ENCODE measurements at places on chromosomes 4 and X. TPM values are rescaled to one million over a fixed set of nuclear protein-coding genes. Genes with fewer than 3 reads are reported as not detected.

GRCh38 chr4:141455651-141456050 lies 180.7 kb upstream of the IL15 start:
- no peaks in the 10 kb centered on the region for H3K4me1 ChIP-seq
- no peaks in the 10 kb centered on the region for H3K27me3 ChIP-seq
- no peak overlapping the region for H3K4me3 ChIP-seq

DNA sequence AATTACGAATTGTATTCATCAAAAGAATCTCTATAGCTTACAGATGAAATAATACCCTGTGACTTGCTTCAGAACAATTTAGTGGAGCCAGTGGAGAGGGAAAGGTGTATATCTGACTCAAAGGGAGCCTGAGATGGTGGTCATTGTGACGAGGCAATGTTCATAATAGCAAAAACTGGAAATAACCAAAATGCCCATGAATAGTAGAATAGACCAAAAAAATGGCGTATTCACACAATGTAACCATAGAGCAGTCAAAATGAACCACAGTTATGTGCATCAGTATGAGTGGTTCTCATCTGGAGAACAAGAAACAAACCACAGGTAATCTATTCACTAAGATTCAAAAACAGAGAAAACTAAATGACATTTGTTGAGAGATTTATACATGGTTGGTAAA lies 125.3 kb upstream of the CLNK start:
- no peaks in the 10 kb centered on the region for H3K27me3 ChIP-seq
- no peaks in the 10 kb centered on the region for H3K4me1 ChIP-seq
- no peak for DNase-seq
- no peak overlapping the region for H3K4me3 ChIP-seq
- H3K27ac ChIP-seq, result no peak overlapping the region

GRCh38 chrX:24235084-24235710 lies 78.7 kb downstream of the SUPT20HL2 start:
- no peaks in the 10 kb centered on the region for H3K4me1 ChIP-seq
- no peak overlapping the region for H3K4me3 ChIP-seq
- H3K27ac ChIP-seq, result no peak overlapping the region
- H3K36me3 ChIP-seq, result no peaks in the 10 kb centered on the region

DNA sequence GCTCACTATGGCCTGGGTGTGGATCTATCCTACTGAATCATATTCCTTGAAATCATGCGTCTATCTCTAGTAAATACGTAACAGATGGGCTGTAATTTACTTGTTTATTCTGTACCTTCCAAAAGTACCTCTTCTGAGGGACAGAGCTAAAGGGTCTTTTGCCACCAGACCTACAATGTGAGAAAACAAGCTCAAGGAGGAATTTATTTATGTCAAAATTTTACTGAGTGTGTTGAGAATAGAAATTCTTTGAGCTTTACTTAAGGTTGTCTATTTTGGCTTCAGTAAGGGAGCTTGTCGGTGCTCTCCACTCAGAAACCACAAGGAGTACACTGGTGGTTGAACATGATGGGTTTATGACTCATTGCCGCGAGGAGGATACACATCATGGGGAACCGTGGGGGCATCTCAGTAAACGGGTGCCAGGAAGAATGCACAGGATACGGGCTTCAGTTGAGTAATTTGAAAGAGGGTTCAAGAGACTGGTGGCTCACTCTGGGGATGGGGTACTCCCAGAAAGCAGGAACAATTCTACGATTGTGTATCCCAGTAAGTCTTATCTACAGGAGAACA lies 3.0 kb downstream of the ANK2 start:
- no peak overlapping the region for H3K27ac ChIP-seq
- no peak for DNase-seq
- H3K27me3 ChIP-seq, result no peaks in the 10 kb centered on the region
- H3K4me1 ChIP-seq, result no peaks in the 10 kb centered on the region

DNA sequence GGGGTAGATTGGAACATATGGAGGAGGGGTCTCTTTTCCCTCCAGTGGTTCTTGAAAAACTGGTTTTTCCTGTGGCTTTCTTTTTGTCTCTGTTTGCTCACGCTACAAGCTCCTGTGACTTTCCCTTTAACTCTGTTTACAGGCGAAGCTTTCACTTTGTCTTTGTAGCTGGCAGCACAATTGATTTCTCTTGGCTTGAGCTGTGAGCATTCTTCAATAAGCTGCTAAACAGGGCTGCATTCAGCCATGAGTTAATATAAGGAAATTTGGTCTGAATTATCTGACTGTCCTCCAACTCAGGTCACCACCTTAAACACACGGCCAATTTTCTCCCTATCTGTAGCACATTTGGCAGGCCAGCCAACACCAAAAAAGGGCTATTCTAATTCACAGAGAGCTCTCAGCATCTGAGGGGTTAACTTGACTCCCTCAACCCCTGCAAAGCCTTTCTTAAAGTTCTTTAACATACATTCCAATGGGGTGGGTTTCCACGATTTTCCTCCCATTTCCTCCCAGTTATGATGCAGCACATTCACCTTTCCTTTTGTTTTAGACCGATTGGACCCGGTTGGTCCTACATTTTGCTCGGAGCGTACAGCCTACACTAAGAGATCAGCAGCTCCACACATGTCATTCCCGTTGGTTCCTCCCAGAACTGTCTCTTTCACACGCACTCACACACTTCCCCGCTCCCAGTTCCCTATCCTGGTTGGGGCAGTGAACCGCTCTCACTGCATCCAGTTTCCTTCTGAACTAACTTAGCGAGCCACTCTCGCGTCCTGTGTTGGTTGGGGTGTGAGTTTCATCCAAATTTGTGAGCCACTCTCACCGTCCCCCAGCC lies 45.4 kb downstream of the UGT2A3 start:
- DNase-seq, result no peak
- no peak overlapping the region for H3K4me3 ChIP-seq
- H3K27me3 ChIP-seq, result no peaks in the 10 kb centered on the region

- H3K27ac ChIP-seq, result no peak overlapping the region
- no peak for DNase-seq
- peaks cover 3% of the 10 kb centered on the region for H3K4me1 ChIP-seq
- no peaks in the 10 kb centered on the region for H3K36me3 ChIP-seq
- H3K27me3 ChIP-seq, result no peaks in the 10 kb centered on the region
Observed at GRCh38 chrX:47605024-47605423, 14.6 kb downstream of the SYN1 start.

GRCh38 chr4:44447563-44448504 lies 775 bp downstream of the KCTD8 start:
- H3K27me3 ChIP-seq, result peaks cover 54% of the 10 kb centered on the region
- no peaks in the 10 kb centered on the region for H3K36me3 ChIP-seq
- H3K27ac ChIP-seq, result no peak overlapping the region
- DNase-seq, result no peak
- no peak overlapping the region for H3K4me3 ChIP-seq
- H3K4me1 ChIP-seq, result peaks cover 14% of the 10 kb centered on the region

- no peak overlapping the region for H3K4me3 ChIP-seq
- H3K27ac ChIP-seq, result no peak overlapping the region
- H3K4me1 ChIP-seq, result no peaks in the 10 kb centered on the region
- H3K36me3 ChIP-seq, result no peaks in the 10 kb centered on the region
- no peak for DNase-seq
Observed at GRCh38 chr4:89411539-89412309, 104.1 kb upstream of the GPRIN3 start.

DNA sequence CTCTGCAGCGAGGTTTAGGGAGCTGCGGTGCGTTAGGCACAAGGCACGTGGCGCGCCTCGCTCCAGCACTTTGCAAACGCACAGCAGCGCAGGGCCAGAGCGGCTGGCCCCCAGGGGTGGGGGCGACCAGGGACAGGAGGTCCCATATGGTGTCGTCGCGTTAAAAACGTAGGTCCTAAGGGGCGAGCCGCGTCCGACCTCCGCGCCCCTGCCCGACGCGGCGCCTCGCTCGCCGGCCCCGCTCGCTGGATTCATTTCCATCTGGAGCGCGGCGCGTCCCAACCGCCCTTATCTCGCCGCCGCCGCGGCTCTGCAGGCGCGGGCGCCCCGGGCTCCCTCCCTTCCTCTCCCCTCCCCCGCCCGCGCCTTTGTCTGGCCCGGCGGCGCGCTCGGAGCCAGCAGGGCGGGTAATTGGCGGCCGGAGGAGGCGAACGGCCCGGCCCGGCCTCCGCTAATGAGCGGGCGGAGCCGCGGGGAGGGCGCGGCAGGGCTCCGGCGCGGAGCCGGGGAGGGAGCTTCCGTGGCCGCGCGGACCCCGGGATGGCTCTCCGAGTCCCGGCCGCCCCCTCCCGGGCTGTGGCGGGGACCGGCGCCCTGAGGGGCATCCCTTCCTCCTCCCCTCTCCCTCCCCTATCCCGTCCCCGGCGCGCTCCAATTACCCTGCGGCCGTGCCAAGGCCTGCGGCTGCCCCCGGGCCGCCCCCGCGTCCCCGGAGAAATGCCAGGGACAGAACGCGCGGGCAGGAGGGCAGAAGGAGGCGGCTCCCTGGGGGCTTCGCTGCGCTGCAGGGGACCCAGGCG lies 409.0 kb downstream of the BCOR start:
- H3K27me3 ChIP-seq, result peaks cover 17% of the 10 kb centered on the region
- no peaks in the 10 kb centered on the region for H3K36me3 ChIP-seq
- DNase-seq, result no peak
- peak overlapping the region; percentile 14 for H3K4me3 ChIP-seq
- no peak overlapping the region for H3K27ac ChIP-seq

- no peak for DNase-seq
- H3K4me1 ChIP-seq, result no peaks in the 10 kb centered on the region
- no peaks in the 10 kb centered on the region for H3K36me3 ChIP-seq
- H3K4me3 ChIP-seq, result no peak overlapping the region
- no peak overlapping the region for H3K27ac ChIP-seq
Observed at GRCh38 chr4:2103843-2104547, 44.9 kb downstream of the NAT8L start.

GRCh38 chr4:187744911-187745310 lies 250.7 kb upstream of the ZFP42 start:
- H3K4me3 ChIP-seq, result no peak overlapping the region
- H3K27me3 ChIP-seq, result no peaks in the 10 kb centered on the region
- H3K36me3 ChIP-seq, result no peaks in the 10 kb centered on the region
- no peak for DNase-seq
- no peak overlapping the region for H3K27ac ChIP-seq

- H3K27me3 ChIP-seq, result no peaks in the 10 kb centered on the region
- H3K4me3 ChIP-seq, result no peak overlapping the region
- H3K4me1 ChIP-seq, result no peaks in the 10 kb centered on the region
- no peaks in the 10 kb centered on the region for H3K36me3 ChIP-seq
- H3K27ac ChIP-seq, result no peak overlapping the region
- DNase-seq, result no peak
Observed at GRCh38 chr4:179766938-179767337, 2324.7 kb upstream of the AGA start.

DNA sequence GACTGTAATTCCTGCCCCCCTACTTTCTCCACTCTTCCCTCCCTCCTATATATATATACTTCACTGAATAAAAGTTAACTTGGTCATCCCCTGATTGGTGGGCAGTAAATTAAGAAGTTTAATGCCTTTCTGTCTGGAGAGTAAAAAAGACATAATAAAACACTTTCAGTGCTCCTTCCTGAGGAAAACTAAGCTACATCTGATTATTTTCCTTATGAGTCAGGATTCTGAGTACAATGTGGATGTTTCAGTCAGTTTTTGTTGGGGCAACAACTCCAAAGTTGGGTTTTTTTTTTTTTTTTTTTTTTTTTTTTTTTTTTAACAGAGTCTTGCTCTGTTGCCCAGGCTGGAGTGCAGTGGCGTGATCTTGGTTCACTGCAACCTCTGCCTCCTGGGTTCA lies 22.0 kb upstream of the SUPT20HL2 start:
- H3K36me3 ChIP-seq, result no peaks in the 10 kb centered on the region
- no peak overlapping the region for H3K27ac ChIP-seq
- DNase-seq, result no peak
- no peaks in the 10 kb centered on the region for H3K27me3 ChIP-seq
- H3K4me1 ChIP-seq, result no peaks in the 10 kb centered on the region

GRCh38 chr4:45183905-45184304 lies 457.5 kb upstream of the GNPDA2 start:
- no peak overlapping the region for H3K4me3 ChIP-seq
- no peaks in the 10 kb centered on the region for H3K36me3 ChIP-seq
- no peaks in the 10 kb centered on the region for H3K27me3 ChIP-seq
- H3K4me1 ChIP-seq, result no peaks in the 10 kb centered on the region
- DNase-seq, result no peak
- H3K27ac ChIP-seq, result no peak overlapping the region

DNA sequence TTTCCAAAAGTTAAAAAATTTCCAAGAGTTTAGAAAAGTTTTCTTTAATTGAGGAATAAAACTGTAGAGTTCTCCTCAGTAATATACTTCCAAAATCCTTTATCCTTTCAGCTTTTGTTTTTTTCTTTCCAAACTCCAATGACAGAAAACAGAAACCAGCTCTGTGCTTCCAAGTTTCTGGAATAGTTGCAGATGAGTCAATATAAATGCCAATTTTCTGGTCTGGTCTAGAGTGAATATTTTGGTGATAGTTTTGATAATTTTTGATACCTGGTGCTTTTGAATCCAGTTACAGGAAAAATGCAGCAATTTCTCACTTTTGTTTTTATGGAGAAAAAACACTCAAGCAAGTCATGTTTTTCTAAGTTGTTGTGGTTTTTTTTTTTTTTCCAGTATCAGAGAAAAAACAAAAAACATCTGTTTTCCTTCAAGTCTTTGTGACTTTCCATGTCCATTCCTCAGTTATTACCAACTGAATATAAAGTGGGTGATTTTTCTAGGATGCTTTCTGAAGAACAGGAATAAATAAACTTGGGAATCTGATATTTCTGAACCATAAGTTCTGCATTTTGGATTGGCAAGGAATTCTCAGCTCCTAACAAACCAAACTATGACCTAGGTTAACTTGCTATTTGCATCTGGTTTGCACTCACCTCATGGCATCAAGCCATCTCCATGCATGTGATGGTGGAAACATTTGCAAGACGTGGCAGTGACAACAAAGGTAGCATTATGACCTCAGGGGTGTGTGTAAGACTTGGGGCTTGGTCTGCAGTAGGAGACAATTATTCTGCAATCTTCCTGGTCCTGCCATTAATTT lies 139.1 kb downstream of the VEGFC start:
- H3K4me1 ChIP-seq, result no peaks in the 10 kb centered on the region
- H3K27ac ChIP-seq, result no peak overlapping the region
- no peak for DNase-seq
- no peaks in the 10 kb centered on the region for H3K36me3 ChIP-seq
- H3K4me3 ChIP-seq, result no peak overlapping the region

The NEUROG2 gene
- total RNA-seq, result not detected

The SERTM2 gene
- not detected for total RNA-seq

The IL2 gene
- total RNA-seq, result 3.7 TPM

The IL1RAPL1 gene
- not detected for total RNA-seq

The ERAS gene
- total RNA-seq, result not detected

The STK32B gene
- total RNA-seq, result not detected

The RPL34 gene
- total RNA-seq, result 3,283 TPM

The PNMA6A gene
- 0.38 TPM for total RNA-seq

The ASMT gene
- 0.36 TPM for total RNA-seq

The KIF4A gene
- total RNA-seq, result 0.06 TPM

All from CD4-positive, alpha-beta T cell (primary cell).